ENCODE measurements at places on chromosomes 7 and 10.

- no peak for DNase-seq
Measured at GRCh38 chr10:3681642-3682554, 103.1 kb downstream of the KLF6 start.

DNA sequence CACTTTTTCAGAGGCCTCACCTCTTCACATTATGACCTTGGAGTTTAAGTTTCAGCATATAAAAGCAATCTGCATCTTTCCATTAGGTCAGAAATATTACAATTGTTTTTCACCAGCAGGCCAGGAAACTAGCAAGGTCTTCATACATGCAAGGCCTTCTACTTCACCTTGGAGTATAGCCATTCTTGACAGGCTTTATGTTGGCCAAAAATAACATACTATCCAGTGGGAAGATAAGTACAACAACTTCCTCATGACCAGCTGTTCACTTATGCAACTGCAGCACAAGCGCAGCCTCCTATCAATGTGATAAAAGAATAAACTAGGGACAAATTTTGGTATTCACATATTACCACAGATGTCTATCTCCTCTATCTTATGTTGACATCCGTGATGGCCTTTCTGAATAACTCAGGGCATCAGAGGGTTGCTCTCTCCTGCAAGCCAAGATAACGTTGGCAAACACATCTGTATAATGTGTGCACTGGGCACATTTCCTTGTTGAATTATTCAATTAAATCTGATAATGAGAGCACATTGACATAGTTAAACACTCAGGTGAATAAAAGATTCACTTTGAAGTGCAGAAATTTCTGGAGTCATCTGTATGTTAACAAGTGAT is 239.8 kb downstream of the FZD1 start:
- peak; percentile 11 for DNase-seq

- DNase-seq: no peak
Measured at GRCh38 chr7:74092964-74093471, 9.4 kb downstream of the LIMK1 start.

DNA sequence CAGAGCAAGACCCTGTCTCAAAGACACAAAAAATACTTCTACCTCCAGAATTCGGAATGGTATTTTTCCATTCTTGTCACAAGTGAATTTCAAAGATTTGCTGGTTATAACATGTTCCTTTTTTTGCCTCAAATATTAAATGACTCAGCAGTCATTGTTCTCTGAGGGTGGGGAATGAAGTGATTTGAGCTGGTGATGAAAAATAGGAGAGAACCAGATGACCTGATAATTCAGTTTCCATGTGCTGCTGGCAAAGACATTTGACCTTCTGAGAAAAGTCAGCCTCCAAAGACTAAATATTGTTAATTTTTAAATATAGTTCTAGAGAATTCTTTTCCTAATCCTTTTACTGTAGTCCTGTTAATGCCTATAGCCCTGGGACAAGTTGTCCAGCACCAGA is 78.9 kb downstream of the CACNB2 start:
- DNase-seq: no peak

- DNase-seq: no peak
Measured at GRCh38 chr7:142868986-142869415, 14.1 kb downstream of the EPHB6 start.

- DNase-seq: no peak
Measured at GRCh38 chr10:58531084-58531695, 18.5 kb downstream of the BICC1 start.

DNA sequence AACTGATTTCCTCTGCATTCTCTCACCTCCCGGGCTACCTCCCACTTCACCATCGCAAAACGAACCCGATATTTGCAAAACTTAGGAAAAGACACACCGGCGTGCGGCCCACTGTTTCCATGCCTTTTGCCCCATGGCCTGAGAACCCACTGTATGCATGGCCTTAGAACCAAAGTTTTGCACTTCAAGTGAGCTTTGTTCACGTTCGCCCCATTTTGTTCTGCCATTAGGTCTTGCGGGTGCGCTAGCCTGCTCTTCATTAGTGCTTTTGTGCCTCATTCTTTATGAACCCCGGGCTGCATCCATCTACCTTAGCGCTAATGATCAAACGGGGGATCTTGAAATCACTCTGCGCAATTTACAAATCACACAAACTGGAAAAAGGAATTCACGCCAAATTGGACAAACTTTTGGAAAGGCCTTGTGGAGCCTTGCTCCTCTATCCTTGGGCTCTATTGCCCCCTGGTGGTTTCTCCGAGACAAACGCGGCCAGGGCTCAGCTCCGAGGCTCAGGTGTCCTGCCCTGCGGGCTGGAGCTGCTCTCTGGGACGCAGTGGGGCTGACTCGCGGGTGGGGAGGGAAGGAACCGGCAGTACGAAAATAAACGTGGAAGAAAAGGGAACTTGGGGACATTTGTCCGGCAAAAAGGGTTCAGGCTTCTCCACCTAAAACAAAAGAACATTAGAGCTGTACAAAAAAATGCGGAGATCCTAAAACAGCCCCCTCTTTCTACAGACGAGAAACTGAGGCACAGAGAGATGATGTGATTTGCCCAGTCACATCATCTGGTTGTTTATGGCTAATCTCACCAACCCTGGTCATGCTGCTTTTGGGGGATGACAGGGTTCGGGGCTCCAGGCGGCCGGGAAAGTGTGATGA is 300.4 kb upstream of the NFE2L3 start:
- DNase-seq: no peak

GRCh38 chr7:16970732-16971482 is 89.1 kb upstream of the AGR3 start:
- DNase-seq: no peak

DNA sequence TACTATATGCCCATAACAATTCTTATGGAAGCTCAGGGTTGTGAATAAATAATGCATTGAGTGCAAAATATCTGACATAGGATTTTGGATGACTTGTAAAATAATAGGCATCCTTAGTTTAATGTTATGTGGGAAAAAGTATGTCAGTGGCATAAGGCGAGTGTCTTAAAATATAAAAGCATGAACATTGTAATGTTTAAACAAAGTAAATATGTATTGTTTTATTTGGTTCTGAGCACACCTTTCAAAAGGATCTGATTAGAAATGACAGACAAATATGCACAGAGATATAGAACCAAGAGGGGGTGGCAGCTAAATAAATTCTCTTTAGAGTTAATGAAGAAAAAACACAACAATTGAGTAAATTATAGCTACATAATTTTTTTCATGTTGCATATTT is 51.3 kb upstream of the FOXP2 start:
- DNase-seq: no peak

GRCh38 chr7:51456-52068 is 140.8 kb upstream of the FAM20C start:
- no peak for DNase-seq

DNA sequence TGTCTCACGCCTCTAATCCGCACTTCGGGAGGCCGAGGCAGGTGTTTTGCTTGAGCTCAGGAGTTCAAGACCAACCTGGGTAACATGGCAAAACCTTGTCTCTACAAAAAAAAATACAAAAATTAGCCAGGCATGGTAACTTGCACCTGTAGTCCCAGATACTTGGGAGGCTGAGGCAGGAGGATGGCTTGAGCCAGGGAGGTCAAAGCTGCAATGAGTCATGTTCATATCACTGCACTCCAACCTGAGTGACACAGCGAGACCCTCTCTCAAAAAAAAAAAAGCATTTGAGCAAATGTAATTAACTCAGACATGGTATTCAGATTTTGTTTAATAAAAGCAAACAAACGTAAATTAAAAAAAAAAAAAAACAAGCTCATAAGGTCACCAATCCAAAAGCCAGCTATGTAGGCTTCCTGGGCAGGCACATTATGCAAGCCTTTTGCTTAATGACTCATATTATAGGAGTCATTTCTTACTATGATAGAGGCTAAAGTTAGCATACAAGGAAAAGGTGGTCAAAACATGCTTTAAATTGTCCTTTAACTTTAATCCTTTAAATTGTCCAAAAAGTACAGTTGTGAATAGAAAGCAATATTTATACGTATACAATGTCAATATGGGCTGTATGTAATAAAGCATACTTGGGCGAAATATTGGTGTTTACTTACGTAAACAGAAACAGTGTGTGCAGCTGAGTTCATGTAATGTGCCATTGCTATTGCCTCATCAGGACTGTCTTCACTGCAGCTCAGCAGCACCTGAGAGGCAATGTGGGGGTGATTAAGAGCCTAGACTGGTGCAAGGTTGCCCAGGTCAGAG is 13.0 kb downstream of the AKR1D1 start:
- no peak for DNase-seq

GRCh38 chr7:2645274-2645868 is 13.6 kb downstream of the TTYH3 start:
- DNase-seq: no peak

- DNase-seq: no peak
Measured at GRCh38 chr10:88966797-88967196, 14.2 kb upstream of the ACTA2 start.

DNA sequence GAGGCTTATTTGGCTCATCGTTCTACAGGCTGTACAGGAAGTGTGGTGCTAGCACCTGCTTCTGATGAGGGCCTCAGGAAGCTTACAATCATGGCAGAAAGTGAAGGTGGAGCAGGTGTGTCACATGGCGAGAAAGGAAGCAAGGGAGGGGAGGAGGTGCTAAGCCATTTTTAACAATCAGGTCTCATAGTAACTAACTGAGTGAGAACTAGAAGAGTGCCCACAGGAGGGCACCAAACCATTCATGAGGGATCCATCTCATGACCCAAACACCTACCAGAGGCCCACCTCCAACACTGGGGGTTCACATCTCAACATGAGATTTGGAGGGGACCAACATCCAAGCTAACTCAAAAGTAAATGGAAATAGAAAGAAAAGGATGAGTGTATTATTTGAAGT is 78.1 kb downstream of the CXCL12 start:
- DNase-seq: no peak

- peak; percentile 8 for DNase-seq
Measured at GRCh38 chr10:53997953-53998352, 803.1 kb downstream of the PCDH15 start.

GRCh38 chr7:129655811-129656210 is 44.3 kb downstream of the NRF1 start:
- DNase-seq: no peak

- DNase-seq: no peak
Measured at GRCh38 chr10:112552593-112553110, 105.6 kb downstream of the VTI1A start.

GRCh38 chr10:131271966-131272365 is 39.6 kb downstream of the TCERG1L start:
- no peak for DNase-seq

GRCh38 chr10:24305551-24306506 is 96.9 kb downstream of the KIAA1217 start:
- no peak for DNase-seq

- no peak for DNase-seq
Measured at GRCh38 chr10:19577381-19577780, 238.9 kb upstream of the PLXDC2 start.

DNA sequence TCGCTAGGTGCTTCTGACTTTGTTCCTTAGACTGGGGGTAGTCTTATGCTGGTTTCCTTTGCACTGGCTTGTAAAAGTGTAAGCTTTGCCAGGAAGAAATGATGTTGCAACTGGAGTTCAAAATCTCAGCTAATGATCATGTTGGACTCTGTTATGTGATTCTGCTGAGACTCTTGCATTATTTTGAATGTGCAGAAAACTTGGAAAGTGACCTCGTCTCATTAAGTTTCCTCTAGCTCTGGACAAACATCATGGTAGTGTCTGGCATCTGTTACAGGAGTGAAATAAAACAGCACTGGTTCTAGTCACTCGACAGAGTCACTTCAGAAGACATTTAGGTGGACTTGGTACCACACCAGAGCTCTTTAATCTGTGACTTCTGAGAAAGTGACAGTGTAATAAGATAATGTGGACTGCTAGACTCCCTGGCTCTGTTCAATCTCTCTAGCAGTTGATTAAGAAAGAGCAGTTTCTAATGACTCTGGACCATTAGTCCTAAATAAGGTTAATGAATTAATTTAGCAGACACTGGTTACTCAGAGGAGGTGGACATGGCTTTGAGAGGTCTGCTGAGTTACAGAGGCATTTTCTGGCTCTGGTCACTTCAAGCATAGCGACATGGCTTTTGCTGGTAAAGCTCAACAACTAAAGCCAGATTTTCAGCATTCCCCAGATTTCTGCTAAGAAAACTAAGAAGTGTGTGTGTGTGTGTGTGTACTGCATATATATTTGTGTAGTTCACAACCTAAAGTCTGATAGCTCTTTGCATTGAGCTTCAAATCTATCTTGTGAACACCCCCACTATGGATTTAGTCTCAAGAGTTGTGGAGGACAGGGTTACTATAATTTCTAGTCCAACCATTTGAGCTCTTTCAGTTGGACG is 2.0 kb downstream of the NRP1 start:
- no peak for DNase-seq

DNA sequence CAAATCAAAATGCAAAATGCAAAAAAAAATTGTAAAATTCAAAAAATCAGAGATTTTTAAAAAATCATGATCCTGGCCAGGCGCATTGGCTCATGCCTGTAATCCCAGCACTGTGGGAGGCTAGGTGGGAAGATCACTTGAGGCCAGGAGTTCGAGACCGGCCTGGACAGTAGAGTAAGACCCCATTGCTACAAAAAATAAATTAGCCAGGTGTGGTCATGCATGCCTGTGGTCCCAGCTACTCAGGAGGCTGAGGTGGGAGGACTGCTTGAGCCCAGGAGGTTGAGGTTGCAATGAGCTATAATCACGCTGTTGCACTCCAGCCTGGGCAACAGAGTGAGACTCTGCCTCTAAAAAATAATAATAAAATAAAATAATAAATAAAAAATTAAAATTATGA is 155.8 kb upstream of the TCF7L2 start:
- DNase-seq: no peak

GRCh38 chr10:49205206-49205605 is 17.0 kb upstream of the TMEM273 start:
- DNase-seq: no peak

DNA sequence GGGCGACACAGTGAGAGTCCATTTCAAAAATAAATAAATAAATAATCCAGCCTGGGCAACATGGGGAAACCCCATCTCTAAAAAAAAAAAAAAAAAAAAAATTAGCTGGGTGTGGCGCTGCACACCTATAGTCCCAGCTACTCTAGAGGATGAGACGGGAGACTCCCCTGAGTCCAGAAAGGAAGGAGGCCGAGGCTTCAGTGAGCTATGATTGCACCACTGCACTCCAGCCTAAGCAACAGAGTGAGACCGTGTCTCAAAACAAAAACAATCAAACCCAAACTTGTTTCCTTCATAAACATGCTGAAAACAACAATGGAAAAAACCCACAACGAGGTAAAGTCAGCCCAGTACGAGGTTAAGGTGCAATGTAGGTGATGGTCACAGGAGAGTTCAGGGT is 1.2 kb downstream of the COX19 start:
- no peak for DNase-seq

DNA sequence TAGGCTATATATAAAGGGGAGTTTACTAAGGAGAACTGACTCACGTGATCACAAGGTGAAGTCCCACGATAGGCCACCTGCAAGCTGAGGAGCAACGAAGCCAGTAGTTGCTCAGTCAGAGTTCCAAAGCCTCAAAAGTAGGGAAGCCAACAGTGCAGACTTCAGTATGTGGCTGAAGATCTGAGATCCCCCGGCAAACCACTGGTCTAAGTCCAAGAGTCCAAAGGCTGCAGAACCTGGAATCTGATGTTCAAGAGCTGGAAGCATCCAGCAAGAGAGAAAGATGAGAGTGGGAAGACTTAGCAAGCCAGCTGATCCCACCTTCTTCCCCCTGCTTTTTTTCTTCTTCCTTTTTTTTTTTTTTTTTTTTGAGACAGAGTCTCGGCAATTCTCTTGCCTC is 27.0 kb upstream of the GSDME start:
- no peak for DNase-seq

Data from renal cortex interstitium (tissue), 15 donors.